ENCODE measurements at places on chromosomes 6 and 20.

DNA sequence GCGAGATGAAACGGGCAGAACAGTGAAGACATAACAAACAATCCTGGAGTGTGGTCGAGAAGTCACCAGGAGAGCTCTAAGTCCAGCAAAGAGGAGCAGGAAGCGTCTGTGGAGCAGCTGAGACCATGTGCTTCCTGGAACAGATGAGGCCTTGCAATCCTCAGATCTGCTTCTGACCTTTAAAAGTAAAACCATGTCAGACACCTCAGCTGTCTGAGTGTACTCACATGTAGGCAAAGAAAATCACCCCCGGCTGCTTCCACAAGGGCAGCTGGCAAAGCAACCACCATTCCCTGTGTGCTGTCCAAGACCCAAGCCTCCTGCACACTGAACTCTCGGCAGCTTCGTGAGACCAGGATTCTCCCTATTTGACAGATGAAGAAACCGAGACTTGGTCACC, 76.6 kb downstream of the EDN3 start:
- no peak for DNase-seq

- peak; percentile 34 for DNase-seq
Observed at GRCh38 chr6:38184585-38185080, 365.1 kb downstream of the ZFAND3 start.

DNA sequence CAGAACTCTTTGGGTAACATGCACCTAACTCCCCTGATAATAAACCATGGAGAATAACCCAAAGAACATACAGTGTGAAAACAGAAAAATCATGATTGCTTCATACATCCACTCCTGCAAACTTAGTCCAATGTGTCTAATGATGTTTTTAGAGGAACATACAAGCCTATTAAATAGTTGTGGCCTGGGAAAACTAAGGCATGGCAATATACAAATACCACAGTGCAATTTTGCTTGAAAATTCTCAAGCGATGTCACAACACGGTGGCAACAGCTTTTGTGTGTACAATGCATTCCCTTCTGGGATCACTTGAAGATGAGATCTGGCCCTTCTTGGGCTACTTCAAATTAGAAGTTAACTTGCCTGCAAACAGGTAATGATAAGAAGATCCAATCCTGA, 16.7 kb downstream of the MAP3K5 start:
- DNase-seq: no peak

DNA sequence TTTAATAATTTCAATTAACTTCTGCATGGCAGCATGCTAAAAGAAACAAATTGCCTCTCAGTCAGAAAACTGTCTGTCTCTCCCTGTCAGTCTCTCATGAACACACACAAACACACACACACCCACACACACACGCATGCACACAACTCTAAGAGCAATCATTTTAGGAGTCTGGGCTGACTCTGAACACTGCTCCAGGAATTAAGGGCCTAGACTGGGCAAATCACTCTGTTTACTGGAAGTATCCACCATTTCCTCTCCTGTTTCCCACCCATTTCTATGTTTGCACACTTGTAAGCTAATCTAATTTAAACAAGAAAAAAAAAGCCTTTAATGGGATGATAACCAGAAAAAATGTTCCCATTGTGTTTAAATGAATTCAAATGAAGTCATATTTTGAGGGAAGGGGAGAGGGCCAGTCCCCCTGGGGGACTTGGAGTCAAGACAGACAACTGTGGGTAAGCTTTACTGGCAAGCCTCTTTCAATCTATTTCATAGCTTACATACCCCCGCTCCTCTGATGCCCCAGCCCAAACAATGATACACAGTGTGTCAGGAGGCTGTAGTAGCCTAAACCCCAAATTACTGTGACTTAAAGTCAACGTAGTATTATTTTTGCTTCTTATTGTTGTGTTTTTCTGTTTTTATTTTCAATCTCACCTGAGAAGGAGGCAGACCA, 447.8 kb upstream of the FLRT3 start:
- no peak for DNase-seq

GRCh38 chr6:30490026-30490876, 942 bp downstream of the HLA-E start:
- DNase-seq: no peak

DNA sequence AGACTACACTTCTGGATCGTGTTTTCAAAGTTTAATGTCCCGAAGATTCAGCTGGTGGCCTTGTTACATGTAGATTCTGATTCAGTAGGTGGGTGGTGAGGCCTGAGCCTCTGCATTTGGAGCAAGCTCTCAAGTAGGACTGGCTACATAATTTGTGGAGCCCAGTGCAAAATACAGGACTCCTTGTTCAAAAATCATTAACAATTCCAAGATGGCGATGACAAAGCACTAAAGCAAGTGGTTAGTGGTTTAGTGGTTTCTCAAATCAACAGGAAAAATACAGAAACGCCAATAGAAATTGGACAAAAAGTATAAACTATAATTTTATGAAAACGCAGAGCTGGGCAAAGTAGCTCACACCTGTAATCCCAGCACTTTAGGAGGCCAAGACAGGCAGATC, 133.7 kb upstream of the STMND1 start:
- no peak for DNase-seq

GRCh38 chr6:125486881-125487280, 185.1 kb upstream of the HDDC2 start:
- DNase-seq: no peak

GRCh38 chr6:658244-658643, 1.3 kb upstream of the HUS1B start:
- DNase-seq: no peak

DNA sequence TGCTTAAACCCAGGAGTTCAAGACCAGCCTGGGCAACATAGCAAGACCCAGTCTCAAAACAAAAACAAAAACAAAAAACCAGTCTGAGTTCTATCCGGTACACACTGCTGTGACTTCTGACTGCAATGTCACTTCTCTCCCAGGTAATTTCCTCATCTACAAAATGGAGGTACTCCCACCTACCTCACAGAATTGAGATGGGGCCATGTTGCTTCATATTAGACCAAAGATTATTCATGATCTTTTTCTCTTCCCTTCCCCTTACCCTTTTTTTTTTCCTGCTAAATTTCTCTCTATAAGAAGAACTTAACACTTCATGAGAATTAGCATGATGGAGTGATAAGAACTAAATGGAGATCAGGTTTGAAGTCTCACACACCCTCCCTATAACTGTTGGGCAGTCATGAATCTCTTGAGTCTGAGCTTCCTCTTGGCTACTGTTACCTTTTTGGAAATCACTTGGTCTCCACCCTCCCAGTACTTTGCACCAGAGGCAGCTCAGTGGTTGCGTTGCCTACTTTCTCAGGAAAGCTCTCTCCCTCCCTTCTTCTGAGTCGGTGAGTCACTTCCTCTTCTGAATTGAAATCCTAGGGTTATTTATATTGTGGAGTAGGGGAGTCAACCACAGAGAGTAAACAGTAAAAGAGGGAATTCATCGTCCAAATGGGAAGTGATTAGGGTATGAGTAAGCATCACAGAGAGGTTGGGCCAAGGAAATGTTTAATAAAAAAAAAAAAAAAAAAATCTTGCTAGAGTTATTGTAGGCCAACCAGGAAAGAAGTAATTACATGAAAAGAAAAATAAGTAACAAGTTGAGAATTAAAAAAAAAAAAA, 59.9 kb upstream of the MAP7 start:
- DNase-seq: no peak

GRCh38 chr6:88381289-88381642, 215.1 kb upstream of the CNR1 start:
- no peak for DNase-seq

DNA sequence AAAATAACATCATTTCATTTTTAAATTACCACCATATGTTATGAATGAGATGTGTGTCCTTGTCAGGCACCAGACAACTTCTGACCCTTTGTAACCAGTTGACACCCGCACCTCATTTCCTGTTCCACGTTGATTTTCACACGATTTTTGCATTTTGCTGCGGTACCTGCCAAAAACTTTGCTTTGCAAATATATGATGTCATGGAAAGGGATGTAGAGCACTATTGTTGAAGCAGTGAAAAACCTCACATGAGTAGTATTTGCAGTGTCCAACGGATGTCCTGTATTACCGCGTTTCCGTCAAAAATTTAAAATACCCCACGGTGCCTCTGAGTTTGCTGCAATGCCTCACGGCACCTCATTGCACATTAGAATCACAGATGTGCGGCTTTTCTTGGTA, 115.6 kb downstream of the MTHFD1L start:
- no peak for DNase-seq

- DNase-seq: no peak
Observed at GRCh38 chr6:134420614-134421181, 102.8 kb upstream of the SGK1 start.

GRCh38 chr6:168631564-168631963, 190.6 kb downstream of the SMOC2 start:
- no peak for DNase-seq

DNA sequence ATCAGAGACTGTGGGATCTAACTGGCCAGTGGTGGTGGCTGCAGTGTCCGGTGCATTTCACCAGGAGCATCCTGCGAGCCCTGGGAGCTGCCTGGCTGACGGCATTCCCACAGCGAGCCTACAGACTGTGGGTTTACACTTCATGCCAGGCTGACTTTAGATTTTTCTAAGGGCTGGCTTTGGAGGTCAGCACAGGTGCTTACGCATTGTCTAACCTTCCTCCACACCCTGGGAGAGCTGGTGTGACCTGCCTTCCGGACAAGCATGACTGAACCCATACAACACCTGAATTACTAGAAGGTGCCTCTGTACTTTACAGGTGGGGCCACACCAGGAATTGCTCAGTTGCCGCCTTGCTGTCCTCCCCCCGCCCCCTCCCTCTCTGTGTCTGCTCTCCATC, 96.2 kb downstream of the RREB1 start:
- DNase-seq: no peak

DNA sequence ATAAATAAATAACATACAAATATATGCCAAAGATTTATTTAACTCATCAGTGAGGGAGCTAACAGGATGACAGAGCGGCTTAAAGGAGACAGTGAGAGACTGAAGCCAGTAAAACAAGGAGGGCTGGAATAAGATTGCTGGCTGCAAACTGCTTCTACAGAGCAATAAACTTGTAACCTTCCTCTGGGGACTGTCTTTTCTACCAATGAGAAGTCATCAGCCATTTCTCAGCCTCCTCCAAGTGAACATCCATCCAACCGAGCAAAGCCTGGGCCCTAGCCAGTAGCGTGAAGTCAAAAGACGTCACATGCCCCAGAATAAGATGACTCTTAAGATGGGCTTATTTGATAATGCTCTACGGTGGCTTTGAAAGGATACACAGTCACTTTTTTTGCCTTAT, 42.5 kb downstream of the CPXM1 start:
- no peak for DNase-seq

GRCh38 chr6:32962213-32962826, 6.1 kb upstream of the BRD2 start:
- no peak for DNase-seq

DNA sequence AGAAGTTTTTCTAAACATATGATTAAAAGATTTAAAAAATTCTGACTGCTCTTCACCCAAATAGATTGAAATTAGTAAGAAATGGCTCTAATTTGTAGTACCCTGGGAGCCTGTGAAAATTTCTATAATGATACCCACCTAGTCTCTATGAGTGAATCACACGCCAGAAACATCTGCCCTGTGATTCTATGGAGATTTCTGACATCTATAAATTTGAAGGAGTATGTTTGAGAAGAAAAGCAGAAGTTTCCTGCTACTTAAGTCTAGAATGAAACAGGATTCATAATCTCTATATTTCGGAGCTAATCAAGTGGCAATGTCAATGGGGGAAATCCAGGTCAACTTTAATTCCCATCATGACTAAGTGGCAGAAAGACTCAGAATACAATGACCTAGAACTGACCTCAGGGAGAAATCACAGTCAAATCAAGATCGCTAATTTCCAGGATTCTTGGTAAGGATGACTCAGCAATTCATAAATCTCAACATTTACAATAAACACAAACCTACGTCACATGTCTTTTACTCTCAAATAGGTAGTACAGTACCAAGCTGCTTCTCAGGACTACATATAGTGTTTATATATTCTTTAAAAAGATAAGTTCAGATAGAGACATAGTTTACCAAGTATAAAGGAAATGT, 186.2 kb upstream of the TNFAIP3 start:
- no peak for DNase-seq

GRCh38 chr6:170284126-170284773, 6.6 kb downstream of the DLL1 start:
- no peak for DNase-seq

DNA sequence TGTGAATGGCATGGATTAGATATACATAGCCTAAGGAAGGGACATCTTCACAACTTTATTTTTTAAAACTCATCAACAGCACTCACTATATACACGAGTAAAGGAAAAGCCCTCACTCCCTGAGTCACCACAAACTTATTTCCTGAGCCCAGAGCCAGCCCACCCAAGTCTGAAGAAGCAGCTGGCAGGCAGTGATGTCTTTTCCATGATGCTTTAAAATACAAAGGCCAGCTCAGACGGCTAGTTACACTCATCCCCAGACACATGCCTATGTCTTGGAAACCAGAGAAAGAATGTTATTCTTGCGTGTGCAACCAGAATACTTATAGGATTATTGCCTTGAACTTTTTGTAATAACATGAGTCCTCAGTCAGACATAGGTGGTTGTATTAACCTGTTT, 114.4 kb downstream of the ADGRG6 start:
- DNase-seq: no peak

- DNase-seq: no peak
Observed at GRCh38 chr6:228881-229651, 63.2 kb upstream of the DUSP22 start.

DNA sequence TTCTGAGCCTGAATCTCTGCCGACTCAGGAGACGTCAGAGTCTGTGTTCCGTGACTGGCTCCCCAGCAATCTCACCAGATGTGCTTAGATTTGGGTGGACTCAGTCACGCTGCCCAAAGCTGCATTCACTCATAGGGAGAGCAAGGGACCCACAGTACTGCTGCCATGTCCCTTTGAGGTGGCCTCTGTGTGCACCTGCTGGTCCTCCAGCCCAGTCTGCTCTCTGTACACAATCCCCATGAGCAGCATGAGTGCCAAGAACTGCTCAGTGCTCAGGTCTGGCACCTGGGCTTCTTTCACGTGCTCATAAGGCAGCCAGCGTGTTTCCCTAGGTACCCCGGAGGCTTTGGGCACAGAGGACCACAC, 44.2 kb upstream of the TIAM2 start:
- DNase-seq: no peak

DNA sequence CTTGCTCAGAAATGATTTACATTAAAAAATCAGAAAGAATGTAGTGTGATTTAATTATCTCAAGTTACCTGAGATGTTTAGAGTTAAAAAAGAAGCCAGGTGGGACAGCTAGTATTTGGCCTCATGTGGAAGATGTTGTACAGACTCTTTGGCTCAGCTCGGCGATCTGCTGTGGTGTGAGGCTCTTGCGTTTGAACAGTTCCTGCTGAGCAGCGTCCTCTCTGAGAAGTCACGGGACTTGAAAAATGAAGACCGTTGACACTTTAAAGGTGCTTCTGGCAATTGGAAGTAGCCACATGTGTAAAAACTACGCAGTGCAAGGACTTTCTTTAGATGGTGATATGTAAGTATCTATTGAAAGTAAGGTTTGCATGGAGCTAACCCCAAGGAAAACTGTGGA, 169.0 kb downstream of the BACH2 start:
- no peak for DNase-seq

- DNase-seq: no peak
Observed at GRCh38 chr6:100460650-100461204, 4.0 kb downstream of the SIM1 start.

Data from putamen (tissue), 1 donor.